ENCODE measurements at places on chromosomes 6 and 20.

DNA sequence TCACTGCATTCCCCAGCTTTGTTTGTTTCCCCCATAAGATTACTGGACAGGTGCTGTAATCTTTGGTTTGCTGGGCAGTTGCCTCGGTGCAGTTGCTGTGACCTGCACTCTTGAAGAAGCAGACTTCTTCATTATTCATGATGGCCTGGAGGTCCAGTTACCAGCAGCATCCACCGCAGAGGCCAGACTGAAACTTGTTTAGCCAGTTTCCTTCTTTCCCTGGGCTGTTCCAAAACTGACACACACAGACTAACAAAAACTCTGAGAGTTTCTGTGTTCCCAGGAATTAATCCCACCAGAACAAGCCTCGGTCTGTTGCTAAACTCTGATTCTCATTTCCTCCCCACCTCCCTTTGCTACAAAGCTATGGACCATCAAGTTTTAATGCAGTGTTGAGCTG is 144.1 kb downstream of the QRSL1 start:
- DNase-seq: no peak

DNA sequence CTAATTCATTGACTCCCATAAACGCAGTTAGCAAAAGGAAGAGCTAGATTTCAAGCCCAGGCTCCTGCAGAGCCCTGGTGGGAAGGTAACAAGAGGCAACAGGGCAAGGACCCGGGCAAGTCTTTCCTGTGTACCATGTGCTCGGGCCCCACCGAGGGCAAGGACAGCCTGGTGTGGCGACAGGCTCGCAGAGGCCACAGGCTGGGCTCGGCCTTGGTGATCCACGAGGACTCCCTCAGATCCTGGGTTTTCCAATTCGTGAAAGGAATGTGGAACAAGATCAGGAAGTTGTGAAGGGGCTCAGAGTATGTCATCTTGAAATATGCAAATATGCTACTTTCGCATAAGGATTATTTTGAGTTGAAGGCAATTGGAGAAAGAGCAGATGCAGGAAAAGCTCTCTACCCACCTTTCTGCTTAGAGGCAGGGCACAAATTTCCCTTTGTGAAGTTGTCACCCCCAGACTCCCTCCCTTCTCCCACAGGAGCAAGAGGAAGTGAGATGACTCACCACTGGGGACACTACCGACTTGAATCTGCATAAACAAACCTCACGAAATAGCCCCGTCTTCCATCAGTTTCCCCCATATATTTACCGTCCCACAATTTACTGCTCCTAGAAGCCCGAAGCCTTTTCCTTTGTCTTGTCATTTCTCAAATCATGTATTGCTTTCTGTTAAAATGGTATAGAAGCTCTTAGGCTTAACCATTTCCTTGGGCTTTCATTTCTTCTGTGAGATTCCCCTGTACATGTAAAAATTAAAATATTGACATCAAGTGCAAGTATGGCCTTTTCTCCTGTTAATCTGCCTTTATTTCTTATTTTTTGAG is 79.0 kb downstream of the PSMG4 start:
- DNase-seq: no peak

DNA sequence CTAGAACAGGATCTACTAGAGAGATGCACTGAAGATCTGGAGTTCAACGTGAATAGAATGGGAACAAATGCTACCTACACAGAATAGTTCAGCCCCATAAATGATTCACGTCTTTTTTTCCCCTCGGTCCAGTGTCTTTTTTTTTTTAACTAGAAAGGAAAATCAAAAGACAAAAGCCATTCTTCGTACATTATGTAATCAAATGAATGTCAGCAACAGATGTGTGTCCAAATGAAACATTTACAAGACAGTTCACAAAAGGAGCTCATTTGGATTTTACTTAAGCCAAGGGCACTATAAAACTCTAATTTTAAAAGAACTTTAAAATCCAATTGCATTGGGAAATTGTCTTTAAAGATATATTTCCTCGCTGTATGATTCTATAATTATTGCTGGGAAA is 42.4 kb downstream of the FAM184A start:
- no peak for DNase-seq

GRCh38 chr6:116461932-116462885 is 1.0 kb downstream of the CALHM6 start:
- no peak for DNase-seq

DNA sequence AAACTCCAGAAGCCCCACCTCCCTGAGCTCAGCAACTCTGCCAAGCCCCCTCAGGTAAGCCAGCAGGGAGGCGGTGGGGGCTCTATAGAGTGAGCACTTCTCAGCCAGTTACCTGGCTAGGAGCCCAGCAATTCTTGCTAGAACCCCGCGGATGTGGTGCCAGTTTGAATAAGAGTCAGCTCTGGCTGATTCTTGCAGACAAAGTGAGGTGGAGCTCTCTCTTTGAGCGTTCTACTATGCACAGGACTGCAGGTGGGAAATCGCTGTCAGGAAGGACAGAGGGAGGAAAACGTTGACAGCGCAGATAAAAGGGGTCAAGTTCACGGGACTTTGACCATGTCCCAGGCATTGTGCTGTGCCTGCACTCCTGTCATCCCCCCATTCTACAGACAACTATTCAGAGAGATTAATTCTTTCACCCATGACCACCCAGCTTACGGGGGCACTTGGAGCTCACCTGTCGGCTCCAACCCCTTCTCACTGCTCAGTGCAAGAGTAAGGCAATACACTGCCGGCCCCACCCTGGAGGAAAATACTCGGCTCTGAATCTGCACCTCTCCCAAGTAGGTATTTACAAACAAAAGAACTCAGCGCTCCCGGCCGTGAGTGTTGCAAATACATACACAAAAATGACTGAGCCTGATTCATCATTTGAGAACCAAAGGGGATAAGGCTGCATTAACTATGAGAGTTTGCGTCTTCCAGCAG is 92.9 kb downstream of the ANKRD60 start:
- no peak for DNase-seq

DNA sequence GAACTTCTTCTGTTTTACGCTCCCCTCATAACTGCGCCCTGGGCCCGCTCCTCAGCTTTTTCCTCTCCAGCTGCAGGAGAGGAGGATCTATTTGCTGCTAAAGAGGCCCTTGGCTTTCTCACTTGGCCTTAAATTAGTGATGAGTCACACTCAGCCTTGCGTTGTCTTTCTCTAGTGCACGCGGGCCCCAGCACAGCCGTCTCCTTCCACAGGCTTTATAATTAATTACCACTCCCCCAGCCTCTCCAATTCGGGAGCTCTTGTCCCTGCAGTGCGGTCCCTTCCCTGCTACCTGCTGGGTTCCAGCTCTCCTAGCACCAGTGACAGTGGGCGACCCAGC is 25.2 kb downstream of the PACSIN1 start:
- no peak for DNase-seq

DNA sequence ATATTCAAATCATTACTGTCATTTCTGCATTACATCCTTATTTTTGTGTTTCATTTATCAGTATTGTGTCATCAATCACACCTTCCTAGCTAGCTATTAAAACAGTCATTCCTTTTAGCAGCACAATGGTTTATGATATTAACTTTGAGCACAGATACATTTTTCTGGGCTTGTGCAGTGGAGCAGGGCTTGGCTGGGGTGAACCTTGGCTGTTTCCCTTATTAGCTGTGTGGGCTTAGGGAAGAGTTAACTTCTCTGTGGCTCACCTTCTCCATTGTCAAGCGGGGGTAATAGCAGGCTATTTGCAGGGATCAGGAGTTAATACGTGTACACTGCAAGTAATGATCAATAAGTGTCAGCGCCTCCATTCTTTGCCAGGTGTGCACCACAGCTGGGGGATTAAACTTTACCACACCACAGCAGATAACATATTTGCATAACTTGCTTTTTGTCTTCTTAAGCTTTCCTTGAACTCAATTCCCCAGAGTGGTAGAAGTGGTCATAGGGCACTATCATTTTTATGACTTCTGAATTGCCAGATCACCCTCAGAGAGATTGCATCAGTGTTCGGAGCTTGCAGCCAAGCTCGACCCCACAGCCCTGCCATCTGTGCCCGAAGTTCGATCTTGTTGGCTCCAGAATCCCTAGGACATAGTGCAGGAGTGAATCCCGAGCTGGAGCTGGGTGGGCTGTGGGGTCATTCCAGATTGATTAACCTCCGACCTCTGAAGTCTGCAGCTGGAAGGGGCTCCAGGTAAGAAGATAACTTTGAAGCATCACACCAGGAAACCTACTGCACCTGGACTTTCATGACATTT is 1.5 kb upstream of the PYGB start:
- no peak for DNase-seq

Data from AG04449 (cell line).